SW 1271 (cell line): ENCODE measurements at places on chromosomes 13 and 19.
A peak's percentile ranks its signal among the peaks of the same experiment; 100 is the strongest.

- DNase-seq = no peak
These were observed 673.7 kb upstream of the MIR17HG start for GRCh38 chr13:90673746-90674145.

DNA sequence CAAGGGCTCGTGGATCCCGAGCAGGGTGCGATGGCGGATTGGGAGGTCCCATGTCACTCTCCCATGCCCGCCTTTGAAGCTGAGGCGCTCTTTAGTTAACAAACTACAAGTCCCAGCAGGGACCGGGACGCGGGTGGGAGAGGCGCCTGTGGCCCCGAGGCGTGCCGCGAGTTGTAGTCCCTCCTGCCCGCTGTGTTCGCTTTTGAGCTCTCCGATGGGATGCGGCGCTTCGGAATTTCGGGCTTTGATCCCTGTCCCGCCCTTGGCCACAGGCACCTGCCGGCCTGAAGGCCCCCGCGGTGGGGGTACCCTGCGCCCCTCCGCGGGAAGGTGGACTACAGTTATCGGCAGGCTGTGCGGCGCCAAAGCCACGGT, 11.0 kb downstream of the CYTH2 start:
- DNase-seq = no peak

- peak; percentile 40 for DNase-seq
These were observed 2.4 kb downstream of the DHX34 start for GRCh38 chr19:47351548-47351947.

- DNase-seq = no peak
These were observed 93.9 kb downstream of the GADD45B start for GRCh38 chr19:2569596-2570465.

DNA sequence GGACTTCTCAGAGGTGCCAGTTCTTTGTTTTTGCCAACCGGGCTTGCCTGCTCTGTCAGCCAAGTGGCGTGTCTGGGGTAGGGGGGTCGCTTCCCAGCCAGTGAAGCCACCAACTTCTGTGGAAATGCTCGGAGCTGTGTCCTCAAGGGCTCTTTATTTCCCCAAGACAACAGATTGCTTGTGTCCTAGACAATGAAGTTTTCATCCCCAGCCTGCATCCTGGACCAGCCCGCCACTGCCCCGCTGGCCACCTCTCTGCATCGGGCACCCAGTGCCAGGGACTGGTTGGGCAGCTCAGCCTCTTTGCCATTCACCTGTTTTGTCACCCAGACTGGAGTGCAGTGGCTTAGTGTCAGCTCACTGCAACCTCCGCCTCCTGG, 3.7 kb downstream of the RAB11B start:
- no peak for DNase-seq

DNA sequence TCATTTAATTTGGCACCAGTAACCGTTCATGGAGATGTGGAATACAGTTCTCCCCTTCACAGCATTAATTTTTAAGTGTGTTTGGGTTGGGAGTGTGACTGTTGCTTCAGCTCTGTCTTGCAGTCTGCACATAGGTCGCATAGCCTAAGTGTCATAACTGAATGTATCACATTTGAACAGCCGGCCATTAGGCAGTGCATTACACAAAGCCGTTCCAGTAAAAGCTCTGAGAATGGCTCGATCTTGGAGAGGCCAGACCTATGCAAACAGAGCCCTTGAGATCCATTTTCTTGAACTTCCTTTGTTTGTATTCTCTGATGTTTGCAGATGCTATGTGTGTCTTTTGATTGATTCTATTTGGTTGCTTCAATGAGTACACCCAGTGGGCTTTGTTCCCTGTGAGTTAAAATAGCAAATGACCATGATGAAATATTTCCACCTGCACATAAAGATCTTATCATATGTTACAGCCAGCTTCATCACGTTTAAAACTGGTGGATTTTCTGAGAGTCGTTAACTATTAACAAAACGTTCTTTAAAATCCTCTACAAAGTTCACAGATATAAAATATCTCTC, 1104.9 kb upstream of the SLC10A2 start:
- no peak for DNase-seq

DNA sequence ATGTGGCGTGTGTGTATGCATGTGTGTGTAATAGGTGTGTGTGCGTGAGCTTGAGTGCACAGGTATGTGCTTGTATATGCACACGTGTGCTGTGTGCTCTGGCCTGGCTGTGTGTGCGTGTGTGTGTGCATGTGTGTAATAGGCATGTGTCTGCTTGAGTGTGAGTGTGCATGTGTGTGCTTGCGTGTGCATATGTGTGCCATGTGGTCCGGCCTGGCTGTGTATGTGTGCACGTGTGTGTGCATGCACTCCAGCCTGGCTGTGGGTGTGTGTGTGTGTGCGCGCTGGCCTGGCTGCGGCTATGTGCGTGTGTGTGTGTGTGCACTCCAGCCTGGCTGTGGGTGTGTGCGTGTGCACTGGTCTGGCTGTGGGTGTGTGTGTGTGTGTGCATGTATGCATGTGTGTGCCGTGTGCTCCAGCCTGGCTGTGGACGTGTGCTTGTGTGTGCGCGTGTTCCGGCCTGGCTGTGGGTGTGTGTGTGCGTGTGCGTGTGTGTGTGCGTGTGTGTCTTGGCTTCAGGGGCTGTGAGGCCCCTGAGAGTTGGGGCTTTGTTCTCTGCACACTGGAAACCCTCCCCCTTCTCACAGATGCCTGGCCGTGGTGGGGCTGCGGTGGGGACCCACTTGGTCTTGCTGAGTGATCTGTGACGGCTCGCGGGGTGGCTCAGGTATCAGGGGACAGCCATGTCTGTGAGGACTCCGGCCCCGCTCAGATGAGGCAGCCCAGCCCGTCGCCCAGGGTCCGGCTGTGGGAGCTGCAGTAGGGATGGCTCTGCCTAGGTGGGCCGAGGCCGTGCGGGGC, 8.2 kb downstream of the SPPL2B start:
- DNase-seq = no peak

- no peak for DNase-seq
These were observed 59.5 kb upstream of the CYSLTR2 start for GRCh38 chr13:48594096-48594815.

DNA sequence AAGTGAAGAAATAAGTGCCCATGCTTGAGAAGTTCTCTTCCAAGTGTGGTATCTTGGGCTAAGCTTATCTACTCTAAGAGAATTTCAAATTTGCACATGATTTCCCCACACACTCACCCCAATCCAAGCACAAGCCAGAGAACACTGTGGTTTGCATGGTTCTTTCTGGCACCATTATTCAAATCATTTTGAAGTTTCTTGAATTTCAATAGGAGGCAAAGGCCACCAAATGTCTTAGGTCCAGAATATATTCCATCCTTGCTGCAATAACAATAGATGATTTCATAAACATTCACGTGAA, 359.7 kb downstream of the IRS2 start:
- no peak for DNase-seq

- no peak for DNase-seq
These were observed 52.3 kb upstream of the ATP12A start for GRCh38 chr13:24627946-24628345.

DNA sequence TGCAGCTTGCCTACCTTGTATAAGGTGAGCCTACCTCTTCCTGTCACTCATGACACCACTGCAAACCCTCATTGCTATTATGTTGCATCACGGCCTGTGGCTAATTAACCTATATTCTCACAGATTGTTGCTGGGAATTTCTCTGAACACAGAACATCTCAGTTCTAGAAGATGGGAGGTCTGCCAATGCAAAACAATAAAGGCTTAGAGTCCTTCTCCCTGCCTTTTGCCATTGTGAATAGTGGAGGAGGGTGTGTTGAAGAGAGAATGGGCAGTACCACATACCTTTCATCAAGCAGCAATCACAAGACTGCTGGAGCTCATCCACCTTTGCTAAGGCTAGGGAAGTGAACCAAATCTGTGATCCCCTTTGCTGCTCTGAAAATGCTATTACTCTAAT, 34.4 kb downstream of the WDFY2 start:
- no peak for DNase-seq

DNA sequence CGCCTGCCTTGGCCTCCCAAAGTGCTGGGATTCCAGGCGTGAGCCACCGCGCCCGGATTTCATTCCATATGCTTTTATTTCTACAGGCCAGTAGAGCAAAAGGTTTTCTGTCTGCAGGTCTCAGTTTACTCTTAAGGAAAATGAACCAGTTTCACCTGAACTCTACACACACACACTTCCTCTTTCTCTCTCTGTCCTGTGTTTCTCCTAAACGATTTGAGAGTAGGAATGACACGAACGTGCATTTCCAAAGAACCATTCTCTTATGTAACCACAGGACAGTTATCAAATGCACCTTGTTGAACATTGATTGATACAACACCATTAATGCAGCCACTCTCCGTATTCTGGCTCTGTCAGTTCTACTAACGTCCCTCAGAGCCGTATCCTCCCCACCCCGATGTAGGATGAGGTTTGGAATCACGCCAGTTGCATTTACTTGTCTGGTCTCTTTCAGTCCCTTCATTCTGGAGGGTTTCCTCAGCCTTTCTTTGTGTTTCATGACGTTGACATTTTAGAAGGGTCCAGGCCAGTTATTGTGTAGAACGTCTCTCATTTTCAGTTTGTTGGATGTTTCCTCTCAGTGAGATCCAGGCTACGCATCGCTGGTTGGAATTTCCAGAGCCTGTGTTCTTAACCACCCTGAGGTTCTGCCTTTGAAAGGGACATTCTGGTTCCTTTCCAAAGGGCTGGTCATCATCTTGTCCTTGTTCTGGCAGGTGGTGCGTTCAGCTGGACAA, 36.0 kb downstream of the BICRA start:
- DNase-seq = no peak

GRCh38 chr19:38148337-38148736, 75.7 kb downstream of the DPF1 start:
- DNase-seq = no peak

DNA sequence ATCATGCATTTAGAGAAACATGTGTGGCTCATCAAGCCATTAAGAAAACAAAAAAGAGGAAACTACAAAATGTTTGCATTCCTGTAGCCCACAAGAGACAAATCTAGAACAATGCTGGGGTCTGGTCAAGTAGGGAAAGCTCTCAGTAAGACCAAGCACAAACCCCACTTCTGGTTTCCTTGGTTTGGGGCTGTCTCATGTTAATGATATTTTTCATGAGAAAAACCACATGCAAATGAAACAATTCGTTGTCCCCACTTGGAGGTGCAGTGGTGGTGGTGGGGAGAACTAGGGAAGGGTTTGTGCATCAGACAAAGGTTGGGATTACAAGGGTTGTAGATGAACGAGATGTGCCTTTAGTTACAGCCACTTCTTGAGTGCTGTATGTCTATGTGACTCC, 7.0 kb upstream of the RB1 start:
- no peak for DNase-seq

GRCh38 chr19:55300886-55301458, 17.2 kb downstream of the BRSK1 start:
- DNase-seq = no peak

DNA sequence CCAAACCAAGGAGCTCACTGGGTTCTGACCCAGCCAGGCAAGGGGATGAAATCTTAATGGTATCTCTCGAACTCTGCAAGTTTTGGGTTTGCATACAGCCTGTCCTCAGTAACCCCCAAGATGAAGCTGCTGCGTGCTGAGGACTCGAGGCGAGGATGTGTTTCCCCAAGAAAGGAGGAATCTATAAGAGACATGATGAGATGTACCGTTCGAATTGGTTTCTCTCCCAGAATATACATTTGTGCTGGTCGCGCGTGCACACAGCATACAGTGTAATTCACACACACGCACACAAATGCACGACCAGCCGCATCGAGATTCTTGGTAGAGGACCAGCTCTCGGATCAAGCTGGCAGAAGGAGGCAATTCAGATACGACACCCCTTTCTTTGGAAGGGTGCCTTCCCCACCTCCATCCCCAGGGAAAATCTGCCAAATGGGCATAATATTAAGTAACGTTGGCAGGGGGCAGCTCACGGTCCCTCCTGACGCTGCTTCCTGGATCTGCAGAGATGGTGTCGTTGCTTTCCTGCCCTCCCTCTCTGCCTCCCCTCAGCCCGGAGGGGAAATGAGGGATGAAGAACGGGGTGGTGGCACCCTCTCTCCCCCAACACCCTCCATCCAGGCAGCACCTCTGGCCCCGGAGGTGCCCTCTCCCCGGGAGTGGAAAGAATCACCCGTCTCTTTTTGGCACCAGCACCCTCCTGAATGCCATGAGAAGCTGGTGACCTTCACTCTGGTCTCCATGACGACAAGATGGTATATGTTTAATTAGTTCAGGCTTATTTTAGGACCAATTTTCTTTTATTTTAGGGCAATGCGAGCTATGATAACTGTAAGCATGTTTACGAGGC, 310.2 kb downstream of the ZNF536 start:
- DNase-seq = no peak

DNA sequence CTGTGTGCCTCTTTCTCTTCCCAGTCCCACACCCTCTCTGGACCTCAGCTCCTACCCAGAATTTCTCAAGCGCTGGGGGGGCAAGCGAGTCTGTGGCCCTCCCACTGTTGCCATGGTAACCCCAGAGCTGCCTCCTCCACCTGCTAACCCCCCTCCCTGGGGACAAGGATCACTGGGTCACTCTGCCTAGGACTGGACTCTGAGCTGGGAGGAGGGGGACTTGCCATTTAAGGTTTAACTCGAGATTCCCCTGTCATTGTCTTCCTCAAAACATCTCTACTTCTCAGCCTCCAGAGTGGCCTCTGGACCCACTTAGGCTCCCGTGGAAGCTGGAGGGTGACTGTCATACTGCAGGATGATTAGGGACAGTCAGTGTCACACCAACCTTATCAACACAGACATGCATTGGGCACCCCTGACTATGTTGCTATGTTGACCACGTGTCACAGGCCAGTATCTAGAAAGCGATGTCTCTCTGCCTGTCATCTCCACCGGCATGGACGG, 2.2 kb downstream of the PALM3 start:
- DNase-seq = no peak

- DNase-seq = no peak
These were observed 477.0 kb downstream of the FOXO1 start for GRCh38 chr13:40189426-40189825.

DNA sequence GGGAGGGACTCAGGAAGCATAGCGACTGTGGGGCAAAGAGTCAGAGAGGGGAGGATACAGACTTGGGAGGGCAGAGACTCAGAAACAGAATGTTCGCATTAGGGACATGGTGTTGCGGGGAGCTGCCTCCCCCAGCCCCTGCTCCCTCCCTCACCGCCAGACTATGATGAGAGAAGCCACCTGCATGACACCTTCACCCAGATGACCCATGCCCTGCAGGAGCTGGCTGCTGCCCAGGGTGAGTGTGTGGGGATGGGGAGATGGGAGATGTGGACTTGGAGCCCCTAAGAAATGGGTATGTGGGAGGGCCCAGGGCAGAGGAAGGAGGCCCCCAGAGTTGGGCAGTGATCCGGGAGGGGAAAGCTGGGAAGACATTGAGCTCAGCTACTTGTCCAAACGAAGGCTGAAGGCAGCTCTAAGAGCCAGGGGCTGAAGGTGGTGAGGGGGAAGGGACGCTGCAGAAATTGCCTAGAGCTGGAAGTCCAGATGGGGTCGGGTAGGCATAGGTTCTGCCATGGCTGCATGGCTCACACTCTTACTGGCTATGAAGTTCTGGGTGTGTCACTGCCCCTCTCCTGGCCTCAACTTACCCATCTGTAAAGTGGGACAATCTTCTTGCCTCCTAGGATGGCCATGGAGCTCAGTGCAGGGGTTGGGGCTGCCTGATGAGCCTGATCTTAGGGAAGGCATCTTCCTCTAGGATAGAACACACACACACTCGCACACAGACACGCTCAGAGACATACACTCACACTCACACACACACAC, 1.4 kb downstream of the SPACA6 start:
- DNase-seq = no peak
